NCI-H1694 treated with DMSO at 0.1 percent for 48 hours (cell line): ENCODE measurements at places on chromosomes 5 and 9.

GRCh38 chr5:171428168-171428696, 8.8 kb downstream of the FGF18 start:
- no peak for DNase-seq

DNA sequence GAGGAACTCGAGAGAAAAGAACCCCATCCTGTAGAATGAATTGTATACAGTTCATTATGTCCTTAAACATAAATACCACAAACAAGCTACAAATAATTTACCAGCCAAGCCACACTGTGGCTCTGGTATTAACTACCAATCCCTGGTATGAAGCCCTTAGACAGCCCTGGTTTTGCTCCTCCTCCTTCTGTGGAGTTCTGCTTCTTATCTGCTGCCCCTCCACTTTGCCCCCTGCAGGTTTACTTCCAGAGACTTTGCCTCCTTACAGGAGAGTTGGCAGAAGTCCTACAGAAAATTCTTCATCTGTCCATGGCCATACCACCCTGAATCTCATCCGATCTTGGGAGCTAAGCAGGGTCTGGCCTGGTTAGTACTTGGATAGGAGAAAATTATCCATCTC, 219.8 kb downstream of the ACTL7B start:
- no peak for DNase-seq

GRCh38 chr5:140324041-140324600, 21.2 kb upstream of the PFDN1 start:
- no peak for DNase-seq

DNA sequence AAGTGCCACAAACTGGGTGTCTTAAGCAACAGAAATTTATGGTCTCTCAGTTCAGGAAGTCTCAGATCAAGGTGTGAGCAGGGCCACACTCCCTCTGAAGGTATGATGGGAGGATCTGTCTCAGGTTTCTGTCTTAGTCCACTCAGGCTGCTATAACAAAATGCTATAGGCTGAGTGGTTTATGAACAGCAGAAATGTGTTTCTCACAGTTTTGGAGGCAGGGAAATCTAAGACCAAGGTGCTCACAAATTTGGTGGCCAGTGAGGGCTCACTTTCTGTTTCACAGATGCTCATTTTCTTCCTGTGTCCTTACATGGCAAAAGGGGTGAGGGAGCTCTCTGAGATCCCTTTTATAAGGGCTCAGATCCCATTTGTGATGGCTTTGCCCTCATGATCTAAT, 281.4 kb downstream of the CWC27 start:
- DNase-seq: no peak
